Daoy (cell line): ENCODE measurements at places on chromosomes 3 and 15. TPM values are rescaled to one million over a fixed set of nuclear protein-coding genes. Genes with fewer than 3 reads are reported as not detected.

Gene PLA2G4E
- not detected in 2 replicates for total RNA-seq

Gene ACSBG1
- total RNA-seq: not detected in 2 replicates

Gene LRRFIP2
- 41.1 and 46.7 TPM in 2 replicates for total RNA-seq

Gene TBC1D2B
- 8.2 and 8.7 TPM in 2 replicates for total RNA-seq

Gene SLC7A14
- total RNA-seq: 0.17 and 0.18 TPM in 2 replicates

Gene CLDN18
- not detected in 2 replicates for total RNA-seq

Gene DPPA4
- total RNA-seq: 7.2 and 11.1 TPM in 2 replicates

Gene C2CD4A
- total RNA-seq: not detected in 2 replicates

Gene EPHB3
- 1.4 and 1.8 TPM in 2 replicates for total RNA-seq

Gene HDC
- not detected in 2 replicates for total RNA-seq

Gene ANKRD34C
- total RNA-seq: not detected in 2 replicates

Gene RPL39L
- 44.2 and 62.6 TPM in 2 replicates for total RNA-seq

Gene XCR1
- total RNA-seq: not detected in 2 replicates

Gene ARHGEF26
- total RNA-seq: 6.6 and 9.3 TPM in 2 replicates

Gene TMC3
- not detected in 2 replicates for total RNA-seq

Gene CADPS
- not detected in 2 replicates for total RNA-seq

Gene ST3GAL6
- 1.2 and 3.4 TPM in 2 replicates for total RNA-seq

Gene NR2E3
- total RNA-seq: not detected in 2 replicates
